ENCODE measurements at places on chromosomes 7 and 10. TPM values are rescaled to one million over a fixed set of nuclear protein-coding genes. Genes with fewer than 3 reads are reported as not detected.

The STEAP1 gene
- total RNA-seq: 1.8 TPM

The DYDC2 gene
- not detected for total RNA-seq

The EGR2 gene
- total RNA-seq: not detected

The MAGI2 gene
- 7.1 TPM for total RNA-seq

The LSM8 gene
- total RNA-seq: 29.9 TPM

The IFRD1 gene
- 113 TPM for total RNA-seq

The BTBD16 gene
- not detected for total RNA-seq

The AZGP1 gene
- 57.1 TPM for total RNA-seq

The MRLN gene
- not detected for total RNA-seq

- peak; percentile 29 for DNase-seq
Measured at GRCh38 chr7:116948934-116949333, 4.4 kb upstream of the ST7 start.

GRCh38 chr7:156975620-156976019 lies 26.1 kb downstream of the NOM1 start:
- DNase-seq: no peak

GRCh38 chr7:35718047-35718446 lies 23.1 kb upstream of the HERPUD2 start:
- DNase-seq: no peak

DNA sequence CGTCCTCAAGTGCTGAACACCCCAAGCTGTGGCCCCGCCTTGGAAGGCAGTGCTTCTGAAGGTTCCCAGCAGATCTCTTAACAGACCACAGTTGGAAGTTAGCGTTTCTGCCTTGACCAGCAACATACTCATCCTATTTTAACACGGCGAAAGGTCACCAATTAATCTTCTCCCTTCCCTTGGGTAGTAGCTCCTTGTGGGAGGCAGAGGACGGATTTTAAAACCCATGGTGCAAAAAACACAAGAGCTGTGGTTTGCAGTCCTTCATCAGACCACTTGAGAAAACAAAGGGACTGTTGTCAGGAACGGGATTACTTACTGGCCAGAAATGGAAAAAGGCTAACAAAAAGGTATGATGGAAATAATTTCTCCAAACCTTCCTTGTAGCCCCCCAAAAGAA lies 87.3 kb downstream of the BEND7 start:
- DNase-seq: no peak

DNA sequence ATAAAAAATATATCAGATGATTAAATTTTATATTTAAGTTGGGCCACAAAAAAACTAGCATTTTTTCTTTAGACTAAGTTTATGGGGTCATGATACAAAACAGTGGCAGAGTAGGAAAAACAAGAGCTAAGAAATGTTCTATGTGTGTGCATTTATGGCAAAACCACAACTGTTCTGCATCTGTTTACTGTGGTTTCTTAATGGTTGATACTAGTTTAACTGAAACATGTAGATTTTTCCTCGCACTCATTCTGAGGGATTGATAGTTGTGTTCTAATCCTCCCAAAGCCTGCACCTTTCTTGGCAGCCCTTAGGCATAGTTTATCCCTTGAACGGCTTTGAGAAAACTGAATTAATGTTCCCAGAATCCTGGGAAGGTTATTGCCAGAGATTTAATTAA lies 66.6 kb upstream of the PHYHIPL start:
- DNase-seq: no peak

- no peak for DNase-seq
Measured at GRCh38 chr10:75774783-75775490, 343.5 kb downstream of the LRMDA start.

- DNase-seq: no peak
Measured at GRCh38 chr10:6114299-6114698, 25.5 kb downstream of the RBM17 start.

GRCh38 chr10:31622978-31623377 lies 304.0 kb downstream of the ZEB1 start:
- no peak for DNase-seq

- DNase-seq: peak; percentile 37
Measured at GRCh38 chr10:34295142-34295548, 520.0 kb downstream of the PARD3 start.

GRCh38 chr7:531777-532176 lies 12.1 kb upstream of the PDGFA start:
- no peak for DNase-seq

DNA sequence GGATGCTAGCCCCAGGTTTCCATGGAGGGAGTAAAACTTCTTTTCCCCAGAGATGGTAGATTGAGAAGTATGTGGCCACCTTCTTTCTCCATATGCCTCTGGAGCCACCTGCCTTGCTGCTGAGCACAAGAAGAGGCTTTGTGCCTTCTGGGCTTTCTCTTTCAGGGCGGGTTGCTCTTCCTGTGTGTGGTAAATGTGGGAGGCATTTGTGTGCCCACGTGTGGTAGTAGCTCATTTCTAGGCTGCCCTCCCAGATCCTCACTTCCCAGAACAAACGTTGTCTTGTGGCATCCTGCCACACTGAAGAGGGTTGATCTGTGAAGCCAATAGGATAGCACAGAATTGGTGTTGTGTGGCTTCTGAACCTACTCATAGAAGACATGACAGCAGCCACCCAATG lies 342.0 kb upstream of the PODXL start:
- no peak for DNase-seq

GRCh38 chr7:23594879-23595604 lies 2.1 kb upstream of the CCDC126 start:
- DNase-seq: no peak

GRCh38 chr7:44391171-44391570 lies 65.8 kb upstream of the CAMK2B start:
- no peak for DNase-seq

DNA sequence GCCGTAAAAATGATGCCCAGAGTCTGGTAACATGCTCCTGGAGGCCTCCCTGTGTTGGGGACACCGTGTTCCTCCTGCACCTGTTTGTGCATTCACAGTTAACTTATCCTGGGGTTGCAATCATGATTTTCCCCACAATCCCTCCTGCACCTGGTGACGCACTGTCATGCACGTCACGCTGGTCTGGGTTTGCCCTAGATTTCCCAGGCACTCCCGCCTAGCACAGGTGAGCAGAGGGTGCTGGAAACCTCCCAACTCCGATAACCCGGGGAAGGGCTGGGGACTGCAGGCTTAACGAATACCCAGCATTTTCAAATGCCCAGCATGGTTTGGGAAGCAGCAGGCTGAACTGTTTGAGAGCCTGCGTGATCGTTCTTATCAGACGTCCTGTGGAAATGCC lies 427.1 kb downstream of the TCERG1L start:
- no peak for DNase-seq

GRCh38 chr7:47352394-47352968 lies 229.4 kb downstream of the TNS3 start:
- DNase-seq: no peak

- no peak for DNase-seq
Measured at GRCh38 chr7:45923818-45924217, 2.7 kb upstream of the IGFBP3 start.

- no peak for DNase-seq
Measured at GRCh38 chr10:26780106-26780792, 80.5 kb downstream of the ABI1 start.

Measured in stomach (tissue), 19 donors.